ENCODE measurements at places on chromosomes 2 and 18. TPM values are rescaled to one million over a fixed set of nuclear protein-coding genes. Genes with fewer than 3 reads are reported as not detected.

The SPATA3 gene
- not detected for polyA plus RNA-seq

The ALPP gene
- not detected for polyA plus RNA-seq

The OTOF gene
- 0.30 TPM for polyA plus RNA-seq

The RIOK3 gene
- 69.0 TPM for polyA plus RNA-seq

The UNC80 gene
- polyA plus RNA-seq: 1.3 TPM

Data from left renal pelvis (tissue), 4 donors.